ENCODE measurements at places on chromosomes 12 and 14. TPM values are rescaled to one million over a fixed set of nuclear protein-coding genes. Genes with fewer than 3 reads are reported as not detected.

- no peaks in the 10 kb centered on the region for H3K27me3 ChIP-seq
- H3K4me3 ChIP-seq, result no peak overlapping the region
- no peaks in the 10 kb centered on the region for H3K4me1 ChIP-seq
- no peaks in the 10 kb centered on the region for H3K36me3 ChIP-seq
- no peak for DNase-seq
Observed at GRCh38 chr14:59177262-59177661, 11.2 kb upstream of the DAAM1 start.

DNA sequence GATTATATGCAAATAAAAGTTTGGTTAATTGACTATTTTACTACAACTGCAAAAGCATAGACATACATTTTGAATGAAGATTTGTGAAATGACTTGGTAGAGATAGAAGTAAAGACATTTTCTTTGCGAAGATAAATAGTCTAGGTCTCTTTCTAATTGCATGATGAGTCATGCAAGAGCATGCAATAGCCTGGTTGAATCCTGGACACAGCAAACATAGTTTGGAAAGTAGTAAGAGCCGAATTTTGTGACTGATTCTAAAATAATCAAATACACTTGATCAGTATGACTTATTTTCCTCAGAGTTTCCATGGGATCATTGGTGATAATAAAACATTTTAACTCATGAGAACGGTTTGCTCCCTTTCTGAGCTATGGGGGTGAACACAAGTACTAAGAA is 27.7 kb upstream of the CAND1 start:
- H3K4me3 ChIP-seq, result no peak overlapping the region
- no peaks in the 10 kb centered on the region for H3K27me3 ChIP-seq
- H3K27ac ChIP-seq, result no peak overlapping the region

DNA sequence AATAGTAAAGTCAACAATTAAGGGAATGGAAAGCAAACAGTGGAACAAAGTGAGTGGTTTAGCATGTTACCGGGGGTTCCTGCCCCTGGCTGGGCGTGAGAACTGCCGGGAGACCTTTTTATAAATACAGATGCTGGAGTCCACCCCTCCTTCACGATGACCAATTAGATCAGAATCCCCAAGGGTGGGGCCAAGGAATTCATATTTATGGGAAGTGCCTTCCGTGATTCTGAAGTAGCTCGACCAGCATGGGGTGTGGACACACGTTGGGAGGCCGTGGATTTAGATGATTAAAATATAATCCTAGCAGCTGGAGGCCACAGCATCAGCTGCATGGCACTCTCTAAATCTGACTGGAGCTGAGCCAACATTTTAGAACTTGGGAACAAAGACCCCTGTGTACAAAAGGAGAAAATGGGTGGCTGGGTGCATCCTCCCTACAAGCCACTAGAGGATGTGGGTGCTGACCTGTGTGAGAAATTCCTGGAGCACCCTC is 87.9 kb downstream of the SRRM4 start:
- no peak overlapping the region for H3K27ac ChIP-seq
- H3K27me3 ChIP-seq, result peaks cover 3% of the 10 kb centered on the region
- no peak overlapping the region for H3K4me3 ChIP-seq
- no peaks in the 10 kb centered on the region for H3K36me3 ChIP-seq
- DNase-seq, result no peak

DNA sequence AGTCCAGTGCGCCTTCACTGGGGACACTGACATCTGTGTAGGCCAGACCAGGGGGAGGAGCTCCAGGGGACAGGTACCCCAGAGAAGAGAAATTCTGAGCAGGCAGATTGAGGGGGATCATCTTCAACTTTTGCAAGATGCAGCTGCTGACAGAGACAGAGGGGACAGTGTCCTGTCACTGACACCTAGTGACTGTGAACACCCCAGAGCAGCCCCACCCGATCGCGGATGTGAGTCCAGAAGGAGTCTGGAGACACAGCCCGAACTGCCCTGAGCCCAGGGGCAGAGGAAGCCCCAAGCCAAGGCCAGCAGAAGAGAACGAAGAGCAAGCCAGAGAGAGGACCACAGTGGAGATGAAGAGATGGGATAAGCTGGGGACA is 21.7 kb upstream of the LRTM2 start:
- H3K36me3 ChIP-seq, result no peaks in the 10 kb centered on the region
- H3K4me1 ChIP-seq, result peaks cover 17% of the 10 kb centered on the region
- H3K27me3 ChIP-seq, result no peaks in the 10 kb centered on the region
- DNase-seq, result no peak
- peak overlapping the region; percentile 94 for H3K27ac ChIP-seq

GRCh38 chr14:42980419-42980818 is 1373.7 kb downstream of the LRFN5 start:
- no peak overlapping the region for H3K4me3 ChIP-seq
- H3K27ac ChIP-seq, result no peak overlapping the region
- no peaks in the 10 kb centered on the region for H3K27me3 ChIP-seq
- no peak for DNase-seq
- H3K36me3 ChIP-seq, result no peaks in the 10 kb centered on the region

- no peaks in the 10 kb centered on the region for H3K36me3 ChIP-seq
- H3K4me1 ChIP-seq, result peaks cover 46% of the 10 kb centered on the region
- H3K27ac ChIP-seq, result no peak overlapping the region
- DNase-seq, result no peak
Observed at GRCh38 chr14:73492670-73493069, 1.9 kb downstream of the RIOX1 start.

- H3K4me1 ChIP-seq, result no peaks in the 10 kb centered on the region
- DNase-seq, result no peak
- no peak overlapping the region for H3K4me3 ChIP-seq
- no peaks in the 10 kb centered on the region for H3K36me3 ChIP-seq
- H3K27ac ChIP-seq, result no peak overlapping the region
Observed at GRCh38 chr14:104872469-104873341, 7.6 kb downstream of the CEP170B start.

DNA sequence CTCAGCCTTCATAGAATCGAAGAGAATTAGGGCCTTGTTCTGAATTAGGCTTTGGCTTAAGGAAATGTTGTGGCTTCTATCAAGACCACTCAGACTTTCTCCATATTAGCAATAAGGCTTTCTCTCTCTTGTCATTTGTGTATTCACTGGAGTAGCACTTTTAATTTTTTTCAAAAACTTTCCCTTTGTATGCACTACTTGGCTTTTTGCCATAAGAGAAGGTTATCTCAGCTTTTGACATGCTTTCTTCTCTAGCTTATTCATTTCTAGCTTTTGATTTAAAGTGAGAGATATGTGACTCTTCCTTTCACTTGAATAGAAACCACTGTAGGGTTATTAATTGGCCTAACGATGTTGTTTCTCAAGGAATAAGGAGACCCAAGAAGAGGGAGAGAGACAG is 244.2 kb downstream of the GPHN start:
- H3K36me3 ChIP-seq, result no peaks in the 10 kb centered on the region
- no peak overlapping the region for H3K27ac ChIP-seq
- H3K4me1 ChIP-seq, result no peaks in the 10 kb centered on the region
- H3K4me3 ChIP-seq, result no peak overlapping the region
- H3K27me3 ChIP-seq, result no peaks in the 10 kb centered on the region
- DNase-seq, result no peak

DNA sequence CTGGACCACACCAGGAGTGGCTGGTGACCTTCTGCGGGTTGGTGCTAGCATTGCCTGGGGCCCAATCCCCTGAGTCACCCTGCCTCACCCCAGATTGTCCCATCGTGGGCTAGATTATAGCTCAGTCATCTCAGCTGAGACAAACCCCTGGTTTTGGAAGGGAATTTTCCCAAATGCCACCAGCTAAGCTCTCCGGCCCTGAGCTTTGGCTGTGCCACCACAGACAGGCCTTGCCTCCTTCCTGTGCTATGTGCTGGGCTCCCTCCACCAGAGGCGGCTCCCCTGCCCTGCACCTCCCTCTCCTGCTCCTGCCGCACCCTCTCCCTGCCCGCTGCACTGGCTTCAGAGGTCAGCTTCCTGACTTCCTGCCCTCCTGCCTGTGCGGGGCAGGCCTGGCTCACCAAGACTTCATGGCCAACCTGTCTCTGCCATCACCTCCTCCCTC is 196.3 kb downstream of the TSPAN9 start:
- DNase-seq, result no peak
- H3K27me3 ChIP-seq, result no peaks in the 10 kb centered on the region
- H3K4me3 ChIP-seq, result no peak overlapping the region
- H3K4me1 ChIP-seq, result peaks cover 12% of the 10 kb centered on the region

DNA sequence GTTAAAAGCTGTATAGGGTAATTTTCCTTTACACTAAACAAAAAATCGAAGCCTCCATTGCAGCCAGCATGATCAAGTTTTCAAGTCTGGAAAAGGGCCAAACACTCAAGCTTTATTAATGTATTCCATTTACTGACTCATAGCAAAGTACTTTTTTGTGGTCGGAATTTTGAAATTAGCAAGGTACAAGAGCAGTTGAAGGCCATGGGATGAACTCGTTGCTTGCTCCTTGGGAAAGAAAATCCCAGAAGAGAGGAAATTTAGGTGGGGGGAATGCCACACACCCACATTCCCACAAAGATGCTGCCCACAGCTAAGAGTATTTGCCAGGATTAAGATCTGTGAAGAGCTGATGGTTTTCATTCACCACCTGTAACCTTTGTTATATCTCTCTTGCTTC is 333.7 kb downstream of the EGLN3 start:
- no peak for DNase-seq
- H3K4me1 ChIP-seq, result peaks cover 11% of the 10 kb centered on the region
- H3K27ac ChIP-seq, result no peak overlapping the region
- H3K4me3 ChIP-seq, result no peak overlapping the region

GRCh38 chr14:56117765-56118610 is at the start of gene PELI2:
PELI2 (plus strand) TSS chr14:56118411; CDS start chr14:56118661, 250 bp downstream.
- no peaks in the 10 kb centered on the region for H3K36me3 ChIP-seq
- no peak within 1 kb of the TSS for H3K27ac ChIP-seq

DNA sequence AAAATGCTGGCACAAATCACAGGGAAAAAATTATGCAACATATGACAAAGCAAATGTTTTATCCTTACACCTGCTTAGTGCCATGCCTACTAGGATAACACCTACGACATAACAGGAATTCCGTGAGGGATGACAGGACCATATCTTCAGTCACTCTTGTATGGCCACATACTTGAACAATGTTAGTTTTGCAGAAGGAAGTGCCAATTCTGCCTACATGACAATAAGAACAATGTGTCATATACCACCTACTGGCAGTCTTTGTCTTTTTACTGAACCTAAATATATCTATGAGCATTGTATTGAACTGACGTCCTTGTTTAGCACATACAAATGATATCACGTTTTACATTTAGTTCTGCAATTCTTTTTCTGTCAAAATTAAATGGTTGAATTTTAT is 234.0 kb downstream of the ADAMTS20 start:
- no peak overlapping the region for H3K4me3 ChIP-seq
- H3K27ac ChIP-seq, result no peak overlapping the region
- H3K4me1 ChIP-seq, result no peaks in the 10 kb centered on the region
- no peaks in the 10 kb centered on the region for H3K27me3 ChIP-seq
- no peaks in the 10 kb centered on the region for H3K36me3 ChIP-seq

GRCh38 chr12:42421844-42422779 is 96.1 kb downstream of the PPHLN1 start:
- no peak for DNase-seq
- peak overlapping the region; percentile 75 for H3K27ac ChIP-seq
- H3K4me3 ChIP-seq, result no peak overlapping the region

DNA sequence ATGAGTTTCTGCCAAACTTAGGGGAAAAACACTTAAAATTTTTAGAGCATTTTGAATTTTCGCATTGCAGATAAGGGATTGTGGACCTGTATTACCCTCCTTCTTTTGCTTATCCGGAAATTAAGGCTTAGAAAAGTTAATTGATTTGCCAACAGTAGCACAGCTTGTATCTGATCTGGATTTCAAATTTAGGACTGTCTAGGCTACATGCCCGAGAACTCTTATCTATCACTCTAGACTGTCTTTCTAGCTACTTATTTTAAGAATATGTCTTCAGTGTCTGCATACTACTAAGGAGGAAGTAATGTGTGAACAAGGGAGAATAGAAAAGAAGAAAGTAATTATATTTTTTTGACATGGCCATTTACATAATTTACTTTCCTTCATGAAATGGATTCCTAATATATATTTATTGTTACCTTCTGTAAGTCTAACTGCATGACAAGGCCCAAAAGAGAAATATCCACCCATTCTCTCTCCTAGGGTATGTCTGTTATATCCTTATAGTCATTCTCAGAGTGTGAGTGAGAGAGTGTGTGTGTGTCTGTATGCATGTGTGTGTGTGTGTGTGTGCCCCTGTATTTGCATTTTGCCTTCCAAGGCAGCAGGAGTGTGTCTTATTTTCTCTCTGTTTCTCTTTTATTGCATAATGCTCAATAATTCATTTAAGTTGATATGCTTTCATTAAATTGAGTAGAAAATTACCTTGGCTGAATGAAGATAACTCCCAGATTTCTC is 132.1 kb downstream of the SLC5A8 start:
- H3K27ac ChIP-seq, result no peak overlapping the region
- no peaks in the 10 kb centered on the region for H3K4me1 ChIP-seq
- no peak overlapping the region for H3K4me3 ChIP-seq
- H3K27me3 ChIP-seq, result no peaks in the 10 kb centered on the region
- no peak for DNase-seq
- no peaks in the 10 kb centered on the region for H3K36me3 ChIP-seq

GRCh38 chr14:35632676-35633075 is 98.7 kb downstream of the INSM2 start:
- DNase-seq, result no peak
- H3K4me3 ChIP-seq, result no peak overlapping the region
- no peaks in the 10 kb centered on the region for H3K4me1 ChIP-seq
- no peak overlapping the region for H3K27ac ChIP-seq

DNA sequence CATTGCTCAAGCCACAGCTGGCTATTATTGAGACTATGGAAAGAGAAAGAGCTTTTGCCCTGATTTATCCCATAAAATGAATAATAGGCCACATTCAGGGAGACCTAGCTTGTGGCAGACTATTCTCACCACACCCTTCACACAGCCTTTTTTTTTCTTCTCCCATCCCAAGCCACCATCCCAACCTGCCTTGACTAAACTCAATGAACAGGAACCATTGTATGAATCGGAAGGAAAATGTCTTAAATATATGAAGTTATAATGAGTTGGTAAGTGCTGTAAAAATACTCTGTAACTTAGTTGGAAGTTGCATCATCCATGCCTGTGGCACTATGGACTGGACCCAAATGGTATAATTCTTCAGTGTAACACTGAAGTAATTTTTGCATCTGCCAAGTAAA is 338.4 kb downstream of the RAD51B start:
- H3K4me1 ChIP-seq, result peaks cover 34% of the 10 kb centered on the region
- no peak overlapping the region for H3K4me3 ChIP-seq
- H3K27me3 ChIP-seq, result no peaks in the 10 kb centered on the region

- no peaks in the 10 kb centered on the region for H3K27me3 ChIP-seq
- no peak overlapping the region for H3K4me3 ChIP-seq
- H3K27ac ChIP-seq, result no peak overlapping the region
- no peak for DNase-seq
Observed at GRCh38 chr12:31618228-31619025, 27.5 kb upstream of the DENND5B start.

GRCh38 chr14:25406818-25407217 is 356.9 kb upstream of the STXBP6 start:
- H3K4me3 ChIP-seq, result no peak overlapping the region
- H3K27me3 ChIP-seq, result peaks cover 19% of the 10 kb centered on the region
- peak; percentile 36 for DNase-seq
- no peaks in the 10 kb centered on the region for H3K4me1 ChIP-seq
- no peak overlapping the region for H3K27ac ChIP-seq

- no peak overlapping the region for H3K27ac ChIP-seq
- no peak for DNase-seq
- peaks cover 40% of the 10 kb centered on the region for H3K27me3 ChIP-seq
- no peak overlapping the region for H3K4me3 ChIP-seq
Observed at GRCh38 chr14:57848786-57849185, 17.1 kb downstream of the SLC35F4 start.

Gene TDRD9
- total RNA-seq, result not detected

Gene SRRM4
- total RNA-seq, result 10.8 TPM

Gene FZD10
- total RNA-seq, result 14.2 TPM

Gene COX8C
- not detected for total RNA-seq

Gene A2M
- total RNA-seq, result 76.7 TPM

Gene TAS2R13
- total RNA-seq, result 1.0 TPM

Gene BICD1
- total RNA-seq, result 49.5 TPM

Gene SLC6A15
- 2.8 TPM for total RNA-seq

Gene TMEM30B
- 0.07 TPM for total RNA-seq

Gene TMEM132D
- 0.19 TPM for total RNA-seq
